ENCODE measurements at places on chromosomes 13 and 19.
A peak's percentile ranks its signal among the peaks of the same experiment; 100 is the strongest.

DNA sequence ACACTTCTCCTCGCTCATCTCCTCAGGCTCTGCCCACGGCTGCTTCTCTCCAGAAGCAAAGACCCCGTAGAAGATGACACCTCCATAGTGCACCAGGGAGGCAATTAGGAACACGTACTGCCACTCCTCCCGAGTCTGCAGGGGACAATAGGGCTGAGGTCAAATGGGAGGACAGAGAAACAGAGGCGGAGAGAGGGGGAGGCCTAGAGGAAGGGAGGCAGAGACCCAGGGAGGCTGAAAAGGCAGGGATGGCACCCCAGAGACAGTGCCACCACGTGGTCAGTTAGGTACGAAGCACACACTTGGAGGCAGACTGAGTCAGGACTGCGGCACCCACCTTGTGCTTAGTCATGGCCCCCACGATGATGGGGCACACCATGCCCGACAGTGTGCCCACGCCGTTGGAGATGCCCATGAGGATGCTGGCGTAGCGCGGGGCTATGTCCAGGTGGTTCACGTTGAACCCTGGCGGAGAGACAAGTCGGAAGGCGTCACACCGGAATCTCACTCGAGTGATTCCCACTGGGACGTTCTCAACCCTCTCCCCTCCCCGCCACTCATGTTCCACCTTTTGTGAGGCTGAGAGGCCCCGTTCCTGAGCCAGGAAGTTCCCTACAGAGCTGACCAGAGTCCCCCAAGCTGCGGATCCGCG, 5.6 kb downstream of the GFY start:
- no peak for DNase-seq

- peak; percentile 90 for DNase-seq
These were observed 33.3 kb downstream of the MCF2L start for GRCh38 chr13:113002206-113002912.

DNA sequence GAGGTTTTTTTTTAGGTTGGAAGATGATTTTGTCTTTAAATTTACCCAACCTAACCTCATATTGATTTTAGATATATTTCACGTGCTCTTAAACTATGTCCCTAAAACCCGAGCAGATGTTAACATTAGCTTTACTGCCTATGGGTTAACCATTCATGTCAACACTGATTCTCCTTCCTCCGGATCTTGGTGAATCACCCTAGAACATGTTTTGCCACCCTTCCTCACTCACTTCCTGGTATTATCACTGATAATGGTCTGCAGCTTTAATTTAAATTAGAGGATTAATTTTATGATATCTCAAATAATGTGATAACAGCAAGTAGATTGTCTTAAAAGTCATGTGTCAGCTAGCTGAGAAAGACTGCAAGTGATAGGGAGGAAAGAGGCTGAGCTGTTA, 31.9 kb downstream of the HTR2A start:
- no peak for DNase-seq

DNA sequence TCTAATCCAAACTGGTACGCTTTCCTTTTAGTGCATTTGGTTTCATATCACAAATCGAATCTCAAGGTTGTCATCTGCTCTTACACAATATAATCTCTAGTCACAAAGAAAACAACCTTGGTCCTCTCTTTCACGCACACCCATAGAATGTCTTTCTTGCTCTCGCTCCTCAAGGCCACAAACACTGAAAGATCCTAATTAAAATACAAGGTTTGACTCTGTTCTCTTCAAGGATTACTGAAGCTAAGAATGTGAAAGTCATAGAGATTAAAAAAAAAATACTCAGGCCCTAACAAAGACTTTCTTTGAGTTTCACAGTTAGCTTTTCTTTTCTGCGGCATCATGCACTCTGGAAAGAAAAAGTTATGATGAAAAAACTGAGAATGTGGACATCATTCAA, 891.5 kb downstream of the EFNB2 start:
- DNase-seq: no peak

- DNase-seq: no peak
These were observed 522.3 kb downstream of the MYO16 start for GRCh38 chr13:109151696-109152095.

- DNase-seq: no peak
These were observed 886.8 kb downstream of the PCDH9 start for GRCh38 chr13:66343224-66343828.

DNA sequence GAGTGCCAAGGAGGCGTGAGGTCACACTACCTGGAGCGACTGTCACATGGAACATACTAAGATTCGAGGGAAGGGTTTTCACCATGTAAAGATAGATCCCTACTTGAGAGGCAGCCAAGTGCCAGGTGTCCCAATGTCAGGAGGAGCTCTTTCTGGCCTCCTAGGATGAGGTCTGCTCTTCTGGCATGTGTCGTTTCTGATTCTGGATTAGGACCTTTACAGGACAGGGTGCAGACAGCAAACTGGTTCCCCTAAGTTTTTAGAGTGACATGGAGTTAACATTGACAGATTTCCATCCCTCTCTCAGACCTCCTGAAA, 75.3 kb downstream of the ZNF536 start:
- no peak for DNase-seq

GRCh38 chr13:39779337-39780265, 124.1 kb downstream of the COG6 start:
- no peak for DNase-seq

- DNase-seq: no peak
These were observed 72.6 kb downstream of the CDK8 start for GRCh38 chr13:26326562-26326961.

DNA sequence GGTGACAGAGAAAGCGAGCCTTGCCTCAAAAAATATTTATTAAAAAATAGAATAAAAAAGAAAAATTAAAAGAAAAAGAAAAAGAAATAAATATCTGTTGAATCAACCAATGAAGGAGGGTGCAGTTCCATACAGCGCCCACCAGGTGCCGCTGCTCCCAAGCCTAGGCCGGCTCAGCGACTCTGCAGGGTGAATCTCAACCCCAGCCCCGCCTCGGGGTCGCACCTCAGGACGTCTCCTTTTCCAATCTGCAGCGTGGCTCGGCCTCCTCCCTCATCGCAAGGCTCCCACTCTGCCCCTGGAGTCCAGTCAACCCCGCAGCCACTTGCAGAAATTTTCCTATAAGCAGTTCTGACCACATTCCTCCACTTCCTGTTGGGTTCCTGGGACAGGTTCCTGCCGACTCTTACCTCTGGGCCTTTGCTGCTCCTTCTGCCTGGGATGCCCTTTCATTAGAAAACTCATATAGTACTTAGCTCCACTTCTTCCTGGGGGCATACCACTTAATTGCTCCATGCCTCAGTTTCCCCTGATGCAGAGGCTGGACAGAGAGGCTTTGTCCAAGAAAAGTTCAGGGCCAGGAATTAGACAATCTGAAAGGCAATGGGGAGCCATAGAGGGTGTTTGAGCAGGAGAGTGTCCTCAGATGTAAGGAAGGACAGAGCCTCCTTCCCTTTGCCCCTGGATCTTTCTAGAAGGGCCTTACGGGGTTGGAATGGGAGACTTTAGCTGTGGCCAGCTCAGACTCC, 24.3 kb downstream of the NFILZ start:
- DNase-seq: peak; percentile 56

DNA sequence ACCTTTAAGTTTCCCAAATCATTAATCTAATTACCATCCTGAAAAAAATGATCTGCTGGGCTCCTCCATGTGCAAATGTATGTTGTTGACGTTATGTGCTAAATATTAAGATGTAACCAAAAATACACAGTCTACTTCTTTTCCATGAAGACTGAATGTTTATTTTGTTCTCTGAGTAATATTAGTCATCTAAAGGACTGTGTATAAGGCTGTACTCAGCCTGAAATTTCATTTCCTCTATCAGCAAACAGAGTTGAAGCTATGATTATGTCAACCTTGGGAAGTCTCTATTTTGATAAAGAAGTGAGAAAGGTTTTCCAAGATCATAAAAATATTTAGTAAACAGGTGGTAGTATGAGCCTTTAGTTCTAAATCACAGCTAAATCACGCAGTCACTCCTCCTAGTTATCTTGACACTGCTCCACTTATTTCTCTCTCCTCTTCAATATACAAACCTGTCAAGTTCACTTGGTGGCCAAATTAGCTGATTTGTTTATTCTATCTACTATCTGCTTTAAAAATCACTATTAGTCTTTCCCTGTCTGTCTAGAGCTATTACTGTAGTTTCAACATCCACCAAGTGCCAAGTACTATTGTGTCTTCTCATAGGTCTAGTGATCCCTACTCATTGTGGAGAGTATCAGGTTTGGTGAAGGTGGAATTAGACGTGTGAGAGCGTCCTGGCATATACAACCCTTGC, 211.7 kb upstream of the STARD13 start:
- DNase-seq: no peak

DNA sequence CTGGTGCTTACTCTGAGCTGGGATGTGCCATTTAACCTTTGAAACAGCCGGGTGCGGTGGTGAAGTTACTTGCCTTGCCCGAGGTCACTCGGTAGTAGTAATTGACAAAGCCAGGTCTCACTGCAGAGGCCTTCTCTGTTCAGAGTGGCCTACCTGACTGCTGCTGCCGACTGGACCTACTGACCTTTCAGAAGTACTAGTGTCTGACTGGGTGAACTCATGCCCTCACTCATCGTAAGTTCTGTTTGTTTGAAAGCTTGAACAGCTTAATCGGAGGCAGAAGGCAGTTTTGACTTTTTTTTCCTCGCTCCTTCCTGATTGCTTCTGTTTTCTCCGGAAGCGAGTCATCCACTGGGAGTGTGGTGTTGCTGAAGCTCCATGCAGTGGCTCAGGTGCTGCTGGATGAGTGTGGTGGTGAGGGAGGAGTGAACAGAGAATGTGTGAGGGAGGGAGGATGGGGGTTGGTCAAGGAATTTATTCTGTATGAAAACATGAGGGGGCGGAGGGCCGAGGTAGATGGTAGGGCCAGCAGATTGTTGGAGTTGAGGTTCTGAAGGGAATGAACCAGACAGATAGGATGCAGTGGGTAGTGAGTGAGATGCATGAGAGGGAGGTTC, 2.7 kb downstream of the SPINT2 start:
- no peak for DNase-seq

- DNase-seq: peak; percentile 98
These were observed 42.5 kb upstream of the SCEL start for GRCh38 chr13:77492982-77493381.

GRCh38 chr19:585551-586110, 4.0 kb upstream of the HCN2 start:
- DNase-seq: no peak

DNA sequence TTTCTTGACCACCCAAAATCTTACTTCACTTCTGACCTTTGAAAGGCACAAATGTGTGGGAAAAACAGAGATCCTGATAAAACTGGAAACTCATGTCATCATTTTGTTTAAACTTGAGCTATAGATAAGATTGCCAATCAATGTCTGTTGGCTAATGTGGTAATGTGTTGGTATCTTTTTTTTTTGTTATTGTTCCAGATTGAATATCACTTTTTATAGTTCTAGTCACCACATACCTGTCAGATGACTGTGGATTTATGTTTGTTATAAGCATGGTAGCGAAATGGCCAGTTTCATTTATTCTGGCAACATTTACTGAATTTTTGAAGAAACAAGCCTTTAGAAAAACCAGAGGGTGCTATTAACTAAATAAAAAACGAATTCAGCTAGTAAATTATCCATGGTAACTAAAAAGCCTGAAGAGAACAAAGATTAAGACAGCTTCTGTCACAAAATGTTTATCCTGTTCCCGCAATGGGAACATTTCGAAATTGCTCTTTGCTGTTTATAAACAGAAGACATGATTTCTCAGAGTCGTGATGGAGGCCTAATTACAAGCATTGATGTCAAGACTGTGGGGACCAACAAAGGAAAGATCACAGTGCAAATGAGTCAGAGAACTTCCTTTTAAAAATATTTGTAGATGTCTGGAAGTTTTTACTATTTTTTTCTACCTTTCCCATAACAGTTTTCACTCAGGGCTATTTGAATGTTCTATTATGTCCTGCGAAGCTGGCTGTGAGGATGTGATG, 82.9 kb upstream of the POSTN start:
- no peak for DNase-seq

GRCh38 chr13:32917504-32917903, 98.7 kb upstream of the KL start:
- DNase-seq: no peak

GRCh38 chr19:51277112-51277511, 26.2 kb downstream of the SIGLECL1 start:
- no peak for DNase-seq

DNA sequence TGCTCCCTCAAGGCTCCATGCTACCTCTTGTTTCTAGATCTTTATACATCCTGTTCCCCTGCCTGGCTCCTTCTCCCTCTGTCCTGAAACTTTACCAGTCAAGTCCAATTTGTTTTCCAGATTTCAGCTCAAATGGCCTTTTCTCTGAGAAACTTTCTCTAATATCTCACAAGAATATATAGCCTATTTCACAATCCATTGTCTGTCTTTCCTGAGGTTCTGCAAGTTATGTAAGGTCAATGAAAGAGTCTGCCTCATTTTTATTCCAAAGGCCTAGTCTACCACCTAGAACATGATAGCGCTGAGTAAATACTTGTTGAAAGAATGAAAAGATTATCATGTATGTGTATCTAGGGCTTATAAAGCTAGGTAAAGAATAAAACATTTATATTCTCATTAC, 348.8 kb downstream of the SPRY2 start:
- no peak for DNase-seq

DNA sequence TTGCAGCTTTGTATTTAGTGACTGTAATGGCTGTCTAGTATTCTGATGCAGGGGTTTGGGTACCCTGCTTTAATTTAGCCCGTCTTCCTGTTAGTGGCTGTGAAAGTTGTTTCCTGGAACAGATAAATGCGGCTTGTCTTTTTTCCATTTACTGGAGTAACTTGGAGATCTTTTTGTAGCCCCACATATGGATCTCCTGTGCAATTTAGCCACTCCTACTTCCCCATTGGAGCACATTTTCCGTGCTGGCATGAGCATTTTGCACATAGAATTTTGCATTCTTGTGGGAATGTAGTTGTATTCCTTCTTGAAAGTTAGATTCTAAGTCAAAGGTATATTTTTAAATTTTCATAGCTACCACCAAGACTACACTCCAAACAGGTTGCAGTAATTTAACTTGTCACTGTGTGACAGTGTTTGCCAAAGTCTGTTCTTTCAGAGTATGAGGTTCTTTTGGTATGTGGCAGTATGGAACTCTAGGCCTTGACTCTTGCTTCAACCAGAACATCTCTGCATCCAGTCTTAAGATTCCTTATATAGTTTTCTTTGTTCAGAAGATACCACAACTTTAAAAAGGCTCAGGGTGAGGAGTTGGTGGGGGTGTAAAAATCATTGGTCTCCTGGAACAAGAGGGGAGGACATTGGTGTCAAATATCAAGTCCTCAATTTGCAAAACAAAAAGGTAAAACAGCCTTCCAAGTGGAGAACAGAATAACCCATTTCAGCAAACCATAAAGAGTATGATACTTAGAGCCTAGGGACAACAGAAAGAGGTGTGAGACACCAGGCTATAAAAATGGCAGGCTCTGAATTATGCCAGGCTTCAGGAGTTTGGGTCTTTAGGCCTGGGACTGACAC, 21.1 kb upstream of the CCDC97 start:
- DNase-seq: no peak

All from NCI-H1417 (cell line).